ENCODE measurements at places on chromosomes 5 and 9.

GRCh38 chr5:59268756-59269415 is 624.6 kb downstream of the PDE4D start:
- DNase-seq, result no peak

DNA sequence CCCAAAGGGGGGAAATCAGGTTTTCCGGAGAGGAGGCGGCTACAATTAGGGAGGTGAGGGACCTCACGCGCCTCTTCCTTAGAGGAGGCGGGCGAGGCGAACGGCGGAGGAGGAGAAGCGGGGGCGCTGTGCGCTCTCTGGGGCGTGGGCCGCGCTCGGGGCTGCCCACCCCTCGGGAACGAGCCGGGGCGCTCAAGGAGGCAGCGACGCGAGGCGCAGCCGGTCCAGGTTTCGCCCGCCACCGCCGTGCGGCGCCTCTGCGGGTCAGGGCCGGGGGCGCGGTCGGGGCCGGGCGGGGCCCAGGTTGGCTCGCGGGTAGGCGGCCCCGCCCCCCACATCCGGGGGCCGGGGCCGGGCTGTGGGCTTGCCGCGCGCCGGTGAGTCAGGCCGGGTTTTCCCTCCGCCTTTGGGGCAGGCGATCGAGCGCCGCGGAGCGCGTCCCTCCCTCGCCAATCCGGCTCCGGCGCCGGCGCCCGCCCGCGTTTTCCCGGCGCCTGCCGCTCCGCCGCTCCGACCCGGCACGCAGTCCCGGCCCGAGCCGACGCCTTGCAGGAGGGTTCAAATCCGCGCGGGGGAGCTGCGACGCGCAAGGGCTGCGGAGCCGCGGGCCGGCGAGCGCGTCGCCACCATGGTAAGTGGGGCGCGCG is at the start of gene N4BP3:
Gene N4BP3 (plus strand): TSS at position 392 of the 647 bp plus-strand sequence. CDS start 6,052 bp downstream, outside the sequence.
- DNase-seq, result peak; percentile 70

DNA sequence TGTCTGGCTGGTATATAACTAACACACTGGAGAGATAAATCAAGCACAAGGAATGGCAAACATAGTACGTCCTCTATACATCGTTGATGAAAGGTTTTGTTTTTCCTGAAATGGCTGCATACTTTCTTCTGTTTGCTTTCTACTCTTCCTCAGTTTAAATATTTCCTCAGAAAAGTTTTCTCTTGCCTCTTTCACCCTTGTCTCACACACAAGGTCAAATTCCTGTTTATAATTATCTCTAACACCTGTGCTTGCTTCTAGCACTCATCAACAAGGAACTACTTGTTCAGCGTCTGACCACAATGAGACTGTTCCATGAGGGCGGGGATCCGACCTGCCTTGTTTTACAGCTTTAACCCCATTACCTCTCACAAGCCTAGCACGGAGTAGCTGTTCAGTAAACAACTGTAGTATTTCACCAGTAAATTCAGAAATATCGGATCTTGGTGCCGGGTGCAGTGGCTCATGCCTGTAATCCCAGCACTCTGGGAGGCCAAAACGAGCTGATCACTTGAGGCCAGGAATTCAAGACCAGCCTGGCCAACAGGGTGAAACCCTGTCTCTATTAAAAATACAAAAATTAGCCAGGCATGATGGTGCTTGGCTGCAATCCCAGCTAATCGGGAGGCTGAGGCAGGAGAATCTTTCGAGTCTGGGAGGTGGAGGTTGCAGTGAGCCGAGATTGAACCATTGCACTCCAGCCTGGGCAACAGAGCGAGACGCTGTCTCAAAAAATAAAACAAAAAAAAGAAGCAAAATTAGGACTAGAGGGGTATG is 37.0 kb downstream of the NR6A1 start:
- DNase-seq, result no peak

GRCh38 chr5:127867022-127867783 is 164.0 kb downstream of the CCDC192 start:
- no peak for DNase-seq

DNA sequence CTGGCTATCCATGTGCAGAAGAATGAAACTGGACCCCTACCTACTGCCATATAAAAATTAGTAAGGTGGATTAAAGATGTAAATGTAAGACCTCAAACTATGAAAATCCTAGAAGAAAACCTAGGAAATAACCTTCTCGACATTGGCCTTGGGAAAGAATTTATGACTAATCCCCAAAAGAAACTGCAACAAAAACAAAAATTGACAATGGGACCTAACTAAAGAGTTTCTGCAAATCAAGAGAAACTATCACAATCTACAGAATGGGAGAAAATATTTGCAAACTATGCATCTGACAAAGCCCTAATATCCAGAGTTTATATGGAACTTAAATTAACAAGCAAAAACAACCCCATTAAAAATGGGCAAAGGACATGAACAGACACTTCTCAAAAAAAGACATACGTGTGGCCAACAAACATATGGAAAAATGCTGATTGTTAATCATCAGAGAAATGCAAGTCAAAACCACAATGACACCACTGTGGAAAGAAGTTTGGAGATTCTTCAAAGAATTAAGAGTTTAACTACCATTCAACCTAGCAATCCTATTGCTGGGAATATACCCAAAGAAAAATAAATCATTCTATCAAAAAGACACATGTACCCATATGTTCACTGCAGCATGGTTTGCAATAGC is 98.5 kb downstream of the NR3C1 start:
- DNase-seq, result no peak

- DNase-seq, result no peak
Measured at GRCh38 chr5:140168371-140168770, 6.6 kb upstream of the CYSTM1 start.

DNA sequence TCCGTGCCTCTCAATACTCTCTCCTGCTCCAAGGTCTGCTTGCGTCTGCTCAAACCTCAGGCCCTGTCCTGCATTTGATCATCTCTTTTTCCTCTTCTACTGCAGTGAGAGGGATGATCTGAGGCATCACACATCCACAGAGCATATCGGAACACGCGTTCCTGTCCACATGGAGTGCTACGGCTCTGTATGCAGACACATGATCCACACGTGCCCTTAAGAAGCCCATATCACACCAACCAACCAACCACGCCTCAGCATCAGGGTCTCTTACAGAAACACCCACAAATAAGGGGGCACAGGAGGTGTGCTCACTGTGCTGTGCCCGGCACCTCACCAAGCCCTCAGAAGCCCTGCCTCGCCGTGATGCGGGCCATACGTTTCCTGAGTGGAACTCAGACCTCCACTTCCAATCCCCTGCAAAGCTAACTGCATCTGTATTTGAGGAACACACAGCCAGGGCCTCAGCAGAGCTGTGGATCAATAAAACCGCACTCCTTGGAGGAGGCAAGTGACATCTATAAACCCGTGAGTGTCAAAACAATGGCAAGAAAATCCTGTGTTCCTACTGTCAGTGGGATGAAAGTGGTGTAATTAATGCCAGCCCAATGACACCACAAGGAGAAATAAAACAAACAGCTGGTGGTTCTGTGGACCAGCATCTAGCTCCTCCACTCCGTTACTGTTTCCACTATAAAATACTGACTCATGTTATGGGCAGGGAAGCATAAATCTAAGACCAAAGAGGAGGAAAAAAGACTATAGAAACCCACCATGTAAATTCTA is 40.4 kb downstream of the AK8 start:
- DNase-seq, result no peak

Measured in kidney capillary endothelial cell (primary cell).